OCI-M1 (cell line): ENCODE measurements at places on chromosomes 2 and 18.

DNA sequence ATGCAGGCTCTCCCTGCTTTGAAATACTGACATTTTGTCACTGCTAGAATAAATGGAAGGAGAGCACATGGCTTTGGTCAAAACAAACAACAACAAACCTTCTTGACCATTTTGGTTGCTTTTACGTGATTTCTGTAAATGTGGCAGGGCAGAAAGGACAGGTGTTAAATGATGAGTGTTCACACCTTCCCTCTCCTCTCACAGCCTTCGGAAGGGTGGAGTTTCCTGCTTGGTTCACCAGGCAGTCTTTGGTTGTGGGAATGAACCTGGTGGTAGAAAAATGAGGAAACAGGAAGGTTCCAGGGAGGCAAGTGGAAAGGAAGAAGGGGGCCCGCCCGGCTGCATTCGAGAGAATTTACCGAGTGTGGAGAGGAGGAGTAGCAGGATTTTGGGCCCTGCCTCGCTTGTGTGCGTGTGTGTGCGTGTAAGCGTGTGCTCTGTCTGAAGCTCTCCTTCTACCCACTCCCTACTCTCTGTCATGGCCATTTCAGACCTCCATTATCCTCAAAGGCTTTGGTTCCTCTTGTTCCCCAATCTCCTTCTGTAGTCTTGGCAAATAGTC, 23.7 kb upstream of the SPP2 start:
- no peak for DNase-seq

- DNase-seq, result no peak
These were observed 2.7 kb upstream of the NPC1 start for GRCh38 chr18:23588836-23589560.

DNA sequence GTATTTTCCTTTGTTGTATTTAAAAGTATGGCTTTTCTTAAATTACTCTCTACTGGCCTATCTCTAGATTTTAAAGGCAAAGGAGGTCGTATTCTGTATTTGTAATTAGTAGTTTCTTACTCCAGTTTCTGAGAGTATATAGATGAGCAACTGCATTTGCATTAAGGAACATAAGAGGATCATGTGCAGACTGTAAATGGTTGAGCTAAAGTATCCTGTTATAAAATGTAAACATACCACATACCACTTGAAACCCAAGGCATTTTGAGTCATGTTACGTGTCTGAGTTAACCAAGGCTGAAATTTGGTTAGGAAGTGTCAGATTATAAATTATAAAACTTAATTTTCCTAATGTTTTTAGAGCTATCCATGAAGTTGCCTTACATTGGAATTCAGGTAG, 76.3 kb downstream of the GPD2 start:
- no peak for DNase-seq

- no peak for DNase-seq
These were observed 42.1 kb upstream of the TAF1B start for GRCh38 chr2:9800975-9801726.

DNA sequence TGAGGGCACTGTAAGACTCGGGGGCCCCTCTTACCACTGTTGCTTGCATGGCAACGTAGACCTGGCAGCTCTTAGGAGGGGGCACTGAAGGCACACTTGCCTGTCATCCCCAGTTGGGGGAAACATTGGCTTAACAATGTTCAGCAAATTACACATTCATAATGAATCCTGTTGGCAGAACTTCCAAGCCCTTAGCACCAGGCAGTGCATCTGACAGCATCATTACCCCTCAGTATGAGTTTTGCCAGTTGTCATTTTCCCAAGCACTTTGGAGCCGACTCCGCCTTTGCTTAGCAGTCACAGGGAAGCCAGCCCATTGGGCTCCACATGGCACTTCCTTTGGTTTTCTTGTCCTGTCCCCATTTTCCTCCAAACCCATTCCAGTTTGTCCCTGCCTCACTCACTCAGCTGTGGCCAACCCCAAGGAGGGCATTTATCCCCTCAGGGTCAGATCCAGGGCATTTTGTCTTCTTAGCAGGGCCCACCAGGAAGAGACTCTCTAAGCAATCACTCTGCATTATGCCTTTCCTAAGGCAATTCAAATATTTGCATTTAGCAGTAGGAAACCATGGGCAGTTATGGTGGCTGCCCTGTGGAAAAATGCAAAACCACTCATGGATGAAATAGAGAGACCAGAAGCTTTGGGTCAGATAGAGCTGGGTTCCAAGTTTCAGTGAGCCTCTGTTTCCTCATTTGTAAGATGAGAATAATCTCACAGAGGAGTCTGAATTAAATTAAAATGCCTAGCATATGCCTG, 73.9 kb downstream of the VSNL1 start:
- no peak for DNase-seq

DNA sequence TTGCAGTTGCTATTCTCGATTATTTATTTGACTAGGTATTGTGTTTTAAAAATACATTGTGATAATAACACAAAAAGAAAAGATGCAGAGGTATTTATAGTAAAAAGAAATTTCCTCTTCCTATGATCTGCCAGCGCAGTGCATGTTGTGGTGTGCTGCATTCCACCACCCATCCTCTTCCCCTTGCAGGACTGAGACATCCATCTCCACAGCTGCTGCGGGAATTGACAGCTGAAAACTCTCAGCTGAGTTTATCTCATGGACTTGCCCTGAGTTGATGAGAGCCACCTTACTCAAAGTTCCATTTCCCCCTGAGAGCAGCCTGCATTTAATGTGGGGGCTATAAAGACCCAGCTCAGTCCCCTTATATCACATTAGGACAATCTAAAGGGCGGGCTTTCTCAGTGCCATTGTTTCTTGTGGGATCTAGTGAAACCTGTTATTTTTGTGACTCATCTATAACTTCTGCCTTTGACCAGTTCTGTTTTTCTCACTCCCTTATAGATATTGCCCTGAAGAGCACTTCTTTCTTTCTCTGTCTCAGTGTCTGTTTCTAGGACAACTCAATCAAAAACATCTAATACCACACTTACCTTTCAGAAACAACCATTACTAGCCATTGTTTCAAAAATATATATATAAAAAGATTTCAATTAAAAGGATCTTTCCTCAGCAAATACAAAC, 698.5 kb downstream of the NR4A2 start:
- DNase-seq, result peak; percentile 24

DNA sequence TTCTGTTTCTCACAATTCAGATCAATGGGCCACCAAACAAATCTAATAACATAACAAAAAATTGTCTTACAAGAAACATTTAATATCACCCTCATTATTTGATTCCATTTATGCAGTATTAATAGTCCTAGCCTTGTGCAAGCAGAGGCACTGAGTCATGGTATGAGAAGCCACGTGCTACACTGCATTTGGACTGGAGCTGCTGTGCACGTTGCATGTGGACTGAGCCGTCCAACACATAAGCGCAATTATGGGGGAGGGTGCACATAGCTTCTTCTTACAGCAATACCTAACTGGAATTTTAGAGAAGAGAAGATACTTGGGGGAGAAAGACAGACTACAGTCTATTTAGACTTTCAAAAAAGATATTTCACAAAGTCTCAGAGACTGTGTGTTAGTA, 329.6 kb upstream of the ID2 start:
- DNase-seq, result no peak

DNA sequence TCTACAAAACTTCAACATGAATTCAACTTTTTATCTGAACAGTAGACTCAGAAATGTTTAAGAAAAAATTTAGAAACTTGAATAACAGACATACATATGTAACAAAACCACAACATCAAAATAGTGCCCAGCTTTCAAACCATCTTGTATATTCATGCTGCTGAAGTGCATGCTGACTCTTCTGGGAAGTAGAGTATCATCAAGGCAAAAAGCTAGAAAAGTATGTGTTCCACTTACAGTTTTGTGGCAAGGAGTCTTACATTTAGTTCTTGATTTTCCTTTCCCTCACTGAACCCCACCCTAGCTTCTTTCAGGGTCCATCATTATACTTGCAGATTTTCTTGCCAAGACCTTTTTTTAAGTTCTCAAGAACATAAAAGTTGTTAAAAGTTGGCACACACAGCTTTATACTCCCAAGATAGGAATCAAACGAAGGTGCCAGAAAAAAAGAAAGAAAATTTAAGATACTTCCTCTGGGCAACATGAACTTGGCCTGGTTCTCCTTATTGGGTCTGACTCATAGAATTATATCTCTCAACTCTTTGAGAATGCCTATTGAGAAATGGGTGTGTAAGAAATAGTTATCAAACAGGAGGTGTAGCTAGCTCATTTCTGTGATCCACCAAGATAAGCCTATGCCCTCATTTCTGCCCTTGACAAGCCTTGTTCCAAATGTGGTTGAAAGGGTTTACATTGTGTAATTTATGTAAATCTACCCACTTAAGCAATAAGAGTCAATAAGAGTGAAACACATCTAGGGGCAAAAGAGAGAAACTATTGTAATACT, 667.6 kb upstream of the ACVR2A start:
- no peak for DNase-seq

GRCh38 chr2:70357684-70358071, 55.8 kb upstream of the FAM136A start:
- no peak for DNase-seq

GRCh38 chr2:68907920-68908253, 36.7 kb upstream of the BMP10 start:
- no peak for DNase-seq

- DNase-seq, result no peak
These were observed 777.8 kb upstream of the RAB6C start for GRCh38 chr2:129201696-129202095.

GRCh38 chr18:52150050-52150449, 189.9 kb upstream of the DCC start:
- no peak for DNase-seq

DNA sequence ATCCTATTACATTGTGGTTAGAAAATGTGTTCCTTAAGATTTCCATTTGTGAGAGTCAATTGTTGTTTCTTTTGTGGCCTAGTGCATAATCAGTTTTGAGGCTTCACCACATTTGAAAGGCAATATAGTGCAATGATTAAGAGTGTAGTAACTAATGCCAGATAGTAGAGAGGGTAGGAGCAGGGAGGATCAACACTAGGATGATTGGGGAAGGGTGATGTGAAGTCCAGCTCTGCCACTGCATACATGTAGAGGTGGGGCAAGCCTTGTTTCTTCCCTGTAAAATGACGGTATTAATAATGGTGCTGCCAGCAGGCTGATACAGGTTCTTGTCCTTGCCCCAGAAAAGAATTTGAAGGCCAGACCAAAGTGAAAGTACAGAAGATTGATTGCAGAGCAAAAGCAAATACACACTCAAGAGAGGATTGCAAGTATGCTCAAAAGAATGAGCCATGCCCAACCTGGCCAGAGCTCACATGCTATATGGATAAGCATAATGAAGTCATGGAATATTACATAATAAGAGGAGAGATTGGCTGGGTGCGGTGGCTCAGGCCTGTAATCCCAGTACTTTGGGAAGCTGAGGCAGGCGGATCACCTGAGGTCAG, 8.0 kb downstream of the SP100 start:
- peak; percentile 40 for DNase-seq

DNA sequence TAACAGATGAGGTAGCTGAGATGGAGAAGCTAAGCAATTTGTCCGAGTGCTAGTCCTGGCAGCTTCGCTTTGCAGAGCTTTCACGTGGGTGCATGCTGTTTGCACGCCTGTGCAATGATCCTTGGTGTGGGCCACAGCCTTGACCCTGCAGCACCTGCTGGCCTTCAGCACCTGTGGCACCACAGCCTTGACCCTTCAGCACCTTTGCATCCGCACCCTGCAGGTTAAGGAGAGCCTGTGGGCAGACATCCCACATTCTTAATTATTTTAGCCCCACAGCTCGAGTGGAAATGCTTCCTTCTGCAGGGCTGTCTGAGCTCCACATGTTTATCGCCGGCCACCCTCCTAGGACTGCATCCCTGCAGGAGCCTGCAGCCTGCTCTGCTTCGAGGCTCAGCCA, 19.3 kb downstream of the NCK2 start:
- no peak for DNase-seq

DNA sequence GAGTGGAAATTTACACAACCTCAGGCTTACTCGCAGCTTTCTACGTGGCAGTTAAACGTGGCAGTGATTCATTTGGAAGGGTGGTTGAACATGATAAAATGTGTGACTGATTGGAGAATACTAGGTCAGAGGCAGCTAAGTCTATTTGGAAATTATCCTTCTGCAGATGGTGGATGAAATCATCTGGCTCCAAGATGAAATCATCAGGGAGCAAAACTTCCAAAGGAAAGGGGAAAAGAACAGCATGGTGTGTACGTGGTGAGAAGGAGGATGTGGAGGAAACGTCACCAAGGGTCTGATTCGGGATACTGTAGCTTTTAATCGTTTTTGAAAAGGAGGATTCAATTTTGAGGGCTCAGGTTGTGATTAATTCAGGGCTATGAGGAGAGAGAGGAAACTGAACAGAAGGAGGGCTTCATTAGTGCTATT, 47.9 kb downstream of the COL3A1 start:
- no peak for DNase-seq

- DNase-seq, result no peak
These were observed 88.5 kb upstream of the CCDC150 start for GRCh38 chr2:196551014-196551413.

- DNase-seq, result no peak
These were observed 42.0 kb upstream of the FMNL2 start for GRCh38 chr2:152292991-152293390.

- DNase-seq, result no peak
These were observed 201.2 kb downstream of the NBAS start for GRCh38 chr2:15359716-15360531.

DNA sequence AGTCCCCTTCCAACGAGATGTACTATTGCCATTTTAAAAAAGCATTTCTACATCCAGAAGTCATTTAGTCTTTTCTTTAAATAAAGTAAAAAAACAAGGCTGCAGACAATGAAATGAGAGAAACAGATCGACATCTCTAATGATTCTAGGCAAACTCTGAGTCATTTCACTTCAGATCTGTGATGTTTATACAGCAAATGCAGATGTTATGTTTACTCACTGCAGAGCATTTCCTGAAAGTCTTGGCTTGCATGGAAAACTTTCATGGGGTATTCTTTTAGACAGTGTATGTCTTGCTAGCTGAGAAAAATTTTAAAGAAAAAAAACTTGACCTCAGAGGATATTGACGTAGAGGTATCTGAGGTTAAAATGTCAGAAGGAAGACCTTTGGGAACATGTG, 797.4 kb downstream of the CNTNAP5 start:
- DNase-seq, result no peak

- DNase-seq, result no peak
These were observed 40.2 kb upstream of the GMCL1 start for GRCh38 chr2:69789175-69789721.

DNA sequence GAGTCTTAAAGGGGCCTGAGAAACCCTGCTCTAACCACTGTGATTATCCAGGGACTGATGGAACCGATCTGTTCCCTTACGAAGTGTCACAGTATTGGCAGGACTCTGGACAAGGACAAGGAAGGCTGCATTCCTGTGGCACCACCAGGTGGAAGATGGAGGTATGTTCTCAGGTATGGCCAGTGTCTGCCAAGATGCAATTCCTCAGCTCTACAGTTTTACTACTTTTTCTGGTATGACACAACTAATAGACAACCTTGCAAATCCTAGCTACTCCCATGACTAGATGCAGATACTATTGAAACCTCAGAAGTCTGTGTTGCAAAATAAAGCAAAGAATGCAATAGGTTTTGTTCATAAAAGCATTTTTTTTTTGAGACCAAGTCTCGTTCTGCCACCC, 14.6 kb downstream of the RAB31 start:
- DNase-seq, result no peak

GRCh38 chr2:242011991-242012764, 142.6 kb downstream of the RTP5 start:
- DNase-seq, result no peak
